ENCODE measurements at places on chromosomes 12 and 14.

DNA sequence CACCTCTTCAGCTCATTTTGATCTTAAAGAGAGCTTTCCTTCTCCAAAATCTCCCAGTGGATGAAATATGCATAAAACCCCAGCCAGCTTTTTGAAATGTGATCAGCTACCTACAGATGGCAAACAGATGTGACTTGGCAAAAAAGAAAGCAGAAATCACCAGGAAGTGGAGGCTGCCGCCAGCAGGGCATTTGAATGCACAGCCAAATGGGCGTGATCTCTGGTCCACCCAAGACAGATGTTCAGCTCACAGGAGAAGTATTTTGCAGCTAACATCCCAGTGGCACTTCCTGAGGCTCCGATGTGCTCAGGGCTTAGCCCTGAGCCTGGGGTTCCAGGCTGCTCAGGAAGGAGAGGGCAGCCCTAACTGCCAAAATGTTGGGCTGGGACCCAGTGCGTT, 78.3 kb downstream of the LGMN start:
- no peak for DNase-seq

DNA sequence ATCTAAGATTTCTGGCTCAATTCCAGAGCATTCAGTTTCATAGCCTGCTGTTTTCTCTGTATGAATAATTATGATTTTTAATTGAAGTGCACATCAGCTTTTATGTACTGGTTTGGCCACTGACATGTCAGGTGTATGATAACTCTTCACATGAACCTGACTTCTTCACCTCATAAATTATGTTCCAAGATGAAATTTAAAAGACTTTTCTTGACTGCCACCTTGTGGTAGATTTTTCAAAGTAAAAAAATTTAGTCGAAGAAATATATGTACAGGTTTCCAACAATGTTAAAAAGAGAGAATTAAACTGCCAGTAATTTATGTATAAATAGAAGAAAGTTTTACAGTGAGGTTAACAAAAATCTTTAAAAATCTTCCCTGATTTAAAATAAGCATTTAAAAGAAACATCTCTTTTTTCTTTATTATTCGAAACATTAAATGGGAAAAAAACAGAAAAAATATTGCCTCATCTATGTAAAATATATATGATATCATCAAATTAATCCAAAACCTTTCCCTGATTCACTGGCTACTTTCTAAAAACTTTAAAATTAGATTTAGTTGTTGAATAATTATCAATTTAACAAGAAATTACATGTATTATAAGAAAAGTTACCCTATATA, 124.9 kb upstream of the ATXN7L3B start:
- no peak for DNase-seq

DNA sequence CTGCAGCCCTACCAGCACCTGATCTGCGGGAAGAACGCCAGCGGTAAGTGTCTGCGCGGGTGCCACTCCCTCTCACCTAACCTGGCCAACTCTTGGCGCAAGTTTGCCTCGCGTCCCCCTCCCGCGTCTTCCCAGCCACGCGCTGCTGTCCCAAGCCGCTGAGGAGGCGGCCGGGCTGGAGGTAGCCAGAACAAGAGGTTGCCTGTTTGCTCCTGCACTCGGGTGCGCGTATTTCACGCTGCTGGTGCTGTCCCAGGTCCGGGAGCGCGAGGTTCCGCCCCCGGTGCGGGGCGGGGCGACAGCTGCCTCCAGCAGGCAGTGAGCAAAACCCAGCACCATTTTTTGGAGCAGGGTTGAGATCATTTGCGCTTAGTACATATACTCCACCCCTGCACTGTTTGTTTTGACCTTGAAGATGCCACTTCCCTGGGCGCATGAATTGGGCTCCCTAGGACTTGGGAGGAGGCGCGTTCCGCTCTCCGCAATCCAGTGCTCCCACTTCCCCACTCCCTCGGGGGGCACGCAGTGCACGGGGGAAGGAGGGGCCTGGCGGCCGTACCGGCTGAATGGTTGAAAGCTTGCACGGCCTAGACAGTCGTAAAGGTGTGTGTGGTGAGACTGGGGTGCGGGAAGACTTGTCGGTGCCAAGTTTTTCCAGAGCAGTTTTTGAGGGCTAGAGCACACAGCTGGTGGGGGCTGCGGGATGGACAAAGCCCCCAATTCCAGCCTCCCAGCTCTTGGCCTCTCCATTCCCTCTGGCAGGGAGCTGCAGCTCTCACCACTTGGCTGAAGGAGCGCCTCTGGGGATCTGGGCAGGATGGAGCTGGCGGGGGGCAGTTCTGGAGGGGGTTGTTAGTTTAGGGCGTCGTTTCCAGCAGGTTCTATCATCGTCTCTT, 226.9 kb upstream of the CRY1 start:
- peak; percentile 62 for DNase-seq

GRCh38 chr12:17020765-17021164, 414.8 kb upstream of the LMO3 start:
- DNase-seq = no peak

DNA sequence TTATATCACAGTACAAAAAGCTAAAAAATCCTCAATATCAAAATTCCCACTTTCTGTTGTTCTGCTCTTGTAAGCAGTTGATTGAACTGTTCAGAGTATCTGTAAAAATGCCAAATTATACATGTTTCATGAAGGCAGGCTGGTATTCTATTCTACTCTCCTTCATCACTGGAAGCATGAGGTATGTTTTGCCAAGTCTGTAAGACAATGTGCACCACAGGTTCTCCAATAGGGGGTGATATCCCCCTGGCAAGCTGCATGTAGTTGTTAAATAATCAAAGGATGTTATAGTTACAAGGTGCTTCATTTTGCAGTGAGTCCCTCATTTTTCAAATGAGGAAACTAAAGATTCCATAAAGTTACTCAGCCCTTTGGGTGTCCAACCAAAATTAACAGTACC, 15.1 kb upstream of the NEK9 start:
- no peak for DNase-seq

- DNase-seq = no peak
Measured at GRCh38 chr14:95440496-95440895, 76.0 kb downstream of the SYNE3 start.

DNA sequence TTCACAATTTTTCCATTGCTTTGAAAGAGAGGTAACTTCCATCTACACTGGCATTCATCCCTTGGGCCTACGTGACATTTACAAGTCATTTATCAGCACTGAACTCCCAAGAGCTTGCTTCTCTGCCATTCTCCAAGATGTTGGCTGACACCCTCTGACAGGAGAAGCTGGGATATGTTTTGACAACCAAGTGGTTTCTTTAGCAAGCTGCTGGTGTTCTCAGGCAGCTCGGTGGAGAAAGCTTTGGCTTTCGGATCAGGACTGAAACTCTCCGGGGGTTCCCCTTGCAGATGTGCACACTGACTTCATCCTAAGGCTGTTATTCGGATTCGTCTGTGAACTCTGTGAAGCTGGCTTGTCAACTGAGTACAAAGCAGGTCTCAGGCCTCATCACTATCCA, 15.7 kb downstream of the KCNA5 start:
- no peak for DNase-seq

- no peak for DNase-seq
Measured at GRCh38 chr14:65103150-65103760, 938 bp upstream of the MAX start.

GRCh38 chr12:109968032-109968420, 28.1 kb downstream of the GIT2 start:
- DNase-seq = no peak

DNA sequence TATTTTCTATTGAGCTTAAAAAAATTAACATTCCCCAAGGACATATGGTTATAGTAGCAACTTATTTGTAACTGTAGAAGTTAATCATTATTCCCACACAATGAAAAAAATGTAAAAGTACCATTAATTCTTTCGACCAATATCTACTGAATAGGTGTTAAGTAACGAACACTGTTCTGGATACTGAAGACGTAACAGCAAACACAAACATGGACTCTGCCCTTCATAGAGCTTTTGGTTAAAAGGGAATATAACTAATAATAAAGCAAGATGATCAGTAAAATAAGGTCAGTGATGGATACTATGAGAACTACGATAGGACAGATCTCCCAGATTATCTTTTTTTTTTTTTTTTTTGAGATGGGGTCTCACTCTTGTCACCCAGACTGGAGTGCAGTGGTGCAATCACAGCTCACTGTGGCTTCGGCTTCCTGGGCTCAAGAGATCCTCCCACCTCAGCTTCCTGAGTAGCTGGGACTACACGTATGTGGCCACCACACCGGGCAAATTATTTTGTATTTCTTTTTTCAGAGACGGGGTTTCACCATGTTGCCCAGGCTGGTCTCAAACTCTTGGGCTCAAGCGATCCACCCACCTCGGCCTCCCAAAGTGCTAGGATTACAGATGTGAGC, 93.9 kb downstream of the PAWR start:
- no peak for DNase-seq

- DNase-seq = no peak
Measured at GRCh38 chr12:122395319-122395718, 27.1 kb downstream of the CLIP1 start.

DNA sequence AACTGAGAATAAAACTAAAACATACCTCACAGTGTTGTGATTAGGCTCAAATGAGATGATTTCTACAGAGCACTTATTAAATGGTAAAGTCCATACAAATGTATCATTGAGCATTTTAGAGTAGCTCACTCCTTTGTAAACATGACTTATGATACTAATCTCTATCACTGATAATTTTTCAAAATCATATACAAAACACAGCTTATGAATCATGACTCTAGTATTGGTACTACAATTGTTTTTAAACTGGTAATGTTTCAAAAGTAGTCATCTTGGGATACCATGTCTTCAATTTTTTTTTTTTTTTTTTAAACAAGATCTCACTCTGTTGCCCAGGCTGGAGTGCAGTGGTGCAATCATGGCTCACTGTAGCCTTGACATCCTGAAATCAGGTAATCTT, 40.1 kb upstream of the KRR1 start:
- DNase-seq = no peak
